ENCODE measurements at places on chromosomes 3 and 15.

GRCh38 chr3:32372213-32372490 is 19.5 kb upstream of the CMTM7 start:
- no peak for DNase-seq

GRCh38 chr15:22979238-22980188 is 655 bp downstream of the CYFIP1 start:
- DNase-seq, result no peak

DNA sequence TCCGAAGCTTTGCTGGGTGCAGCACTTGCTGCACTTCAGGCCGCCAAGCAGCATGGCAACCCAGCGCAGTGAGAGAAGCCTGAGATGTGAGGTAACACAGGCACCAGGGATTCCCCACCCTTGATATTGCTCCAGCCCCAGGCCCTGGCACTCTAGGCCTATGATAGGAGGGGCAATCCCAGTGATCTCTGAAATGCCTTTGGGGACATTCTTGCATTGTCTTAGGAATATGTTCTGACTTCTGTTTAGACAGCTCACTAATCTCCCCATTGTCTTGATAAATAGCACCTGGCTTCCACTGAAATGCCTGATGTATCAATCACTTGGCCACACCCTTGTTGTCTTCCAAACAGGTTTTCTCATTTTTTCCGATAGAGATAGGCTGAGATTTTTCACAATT is 102.8 kb downstream of the SOX14 start:
- no peak for DNase-seq

GRCh38 chr3:129827765-129828164 is 65.7 kb downstream of the TMCC1 start:
- DNase-seq, result no peak

DNA sequence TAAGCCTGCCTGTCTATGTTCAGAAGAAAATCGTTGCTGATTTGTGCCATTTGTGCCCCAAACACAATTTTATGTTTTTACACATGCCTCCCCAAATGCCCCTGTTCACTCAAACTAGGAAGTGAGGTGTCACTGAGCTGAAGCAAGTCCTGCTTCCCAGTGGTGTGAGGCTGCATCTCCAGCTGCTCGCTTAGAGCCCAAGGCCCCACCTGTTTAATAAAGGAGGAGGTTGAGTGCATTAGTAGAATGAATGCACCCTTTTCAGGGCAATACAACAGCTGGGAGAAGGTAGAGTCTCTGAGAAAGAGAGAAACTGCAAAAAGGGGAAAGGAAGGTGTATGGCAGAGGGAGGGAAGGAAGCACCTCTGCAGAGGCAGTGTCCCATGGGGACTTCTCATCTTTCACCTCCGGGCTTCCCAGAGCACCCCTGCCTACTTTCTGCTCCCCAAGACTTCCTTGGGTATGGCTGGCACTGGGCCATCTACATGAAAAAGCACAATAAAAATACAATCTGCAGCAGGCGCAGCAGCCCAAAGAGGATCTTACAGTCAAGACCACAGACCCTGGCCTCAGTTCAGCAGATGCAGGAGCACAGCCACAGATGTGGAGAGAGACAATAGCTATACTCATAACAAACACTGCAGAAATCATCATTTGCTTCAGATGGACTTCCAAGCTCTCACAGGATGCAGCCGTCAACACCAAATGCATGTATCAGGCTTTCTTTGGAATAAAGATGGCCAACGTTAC is 165.9 kb downstream of the POLR2M start:
- DNase-seq, result no peak

- DNase-seq, result no peak
Measured at GRCh38 chr15:40941068-40941527, 12.0 kb downstream of the DLL4 start.

GRCh38 chr3:108036401-108036800 is 54.4 kb downstream of the CD47 start:
- no peak for DNase-seq

DNA sequence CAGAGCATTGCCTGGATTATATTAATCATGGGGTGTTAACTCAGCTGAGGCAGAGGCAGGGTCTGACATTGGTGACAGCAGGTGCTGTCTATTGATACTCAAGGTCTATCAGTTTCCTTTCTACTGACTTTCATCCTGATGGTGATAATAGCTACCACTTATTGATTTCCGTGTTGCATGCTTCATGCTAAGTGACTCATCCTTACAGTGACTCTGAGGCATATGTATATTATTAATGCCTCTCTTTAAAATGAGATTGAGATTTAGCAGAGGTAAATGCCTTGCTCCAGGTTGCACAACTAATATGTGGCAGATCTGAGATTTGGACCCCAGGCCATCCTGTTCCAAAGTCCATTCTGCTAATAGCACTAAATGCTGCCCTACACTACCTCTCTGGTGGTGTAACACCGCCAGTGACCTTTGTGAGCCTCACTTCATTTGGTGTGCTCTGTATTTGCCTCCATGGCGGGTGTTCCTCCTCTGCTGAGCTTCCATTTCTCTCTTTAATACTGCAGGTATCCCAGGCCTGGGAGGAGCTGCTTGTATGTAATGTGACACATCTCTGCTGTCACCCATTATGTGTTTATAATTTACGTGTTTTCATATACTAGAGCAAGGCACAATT is 50.4 kb downstream of the GPR171 start:
- DNase-seq, result no peak

DNA sequence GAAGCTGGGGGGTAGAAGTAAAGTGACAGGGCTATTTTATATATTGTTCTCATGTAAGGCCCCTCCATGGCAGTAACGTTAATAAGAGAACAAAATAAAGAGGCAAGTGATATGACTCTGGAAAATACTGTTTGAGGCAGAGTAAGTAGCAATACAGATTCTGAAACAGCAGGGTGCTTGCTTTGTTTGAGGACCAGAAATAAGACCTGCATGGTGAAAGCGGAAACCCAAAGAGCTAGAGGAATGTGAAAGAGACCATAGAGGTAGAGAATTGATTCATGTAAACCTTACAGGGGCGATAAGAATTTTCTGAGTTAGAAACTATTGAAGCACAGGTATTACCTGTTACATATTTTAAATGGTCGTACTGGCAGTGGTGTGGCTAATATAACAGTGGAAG is 1517.1 kb downstream of the SI start:
- no peak for DNase-seq

DNA sequence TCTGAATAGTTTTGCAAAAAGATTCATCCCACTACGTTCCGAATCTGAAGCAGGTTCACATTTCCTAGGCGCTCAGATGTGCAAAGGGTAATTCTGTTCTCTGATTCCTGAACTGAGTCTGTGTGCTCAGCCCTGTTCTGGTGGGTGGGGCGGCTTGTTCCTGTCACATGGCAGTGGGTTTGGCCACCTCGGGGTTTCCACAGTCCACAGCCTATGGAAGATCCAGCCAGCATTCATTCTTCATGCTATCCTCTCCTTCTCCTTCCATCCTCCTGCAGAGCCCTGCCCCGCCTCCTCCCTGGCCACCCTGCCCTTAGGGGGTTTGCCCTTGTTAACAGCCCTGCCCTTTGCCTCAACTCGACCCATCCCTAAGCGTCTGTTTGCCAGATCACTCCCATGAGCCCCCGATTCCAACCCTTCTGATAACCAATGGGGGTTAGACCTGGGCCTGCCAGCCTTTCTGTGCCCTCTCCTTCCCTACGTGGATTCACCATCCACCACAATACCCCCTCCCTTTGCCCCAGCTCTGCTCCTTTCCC is 31.0 kb downstream of the PRR20G start:
- no peak for DNase-seq

GRCh38 chr15:44435893-44436667 is 8.7 kb downstream of the CTDSPL2 start:
- DNase-seq, result no peak

DNA sequence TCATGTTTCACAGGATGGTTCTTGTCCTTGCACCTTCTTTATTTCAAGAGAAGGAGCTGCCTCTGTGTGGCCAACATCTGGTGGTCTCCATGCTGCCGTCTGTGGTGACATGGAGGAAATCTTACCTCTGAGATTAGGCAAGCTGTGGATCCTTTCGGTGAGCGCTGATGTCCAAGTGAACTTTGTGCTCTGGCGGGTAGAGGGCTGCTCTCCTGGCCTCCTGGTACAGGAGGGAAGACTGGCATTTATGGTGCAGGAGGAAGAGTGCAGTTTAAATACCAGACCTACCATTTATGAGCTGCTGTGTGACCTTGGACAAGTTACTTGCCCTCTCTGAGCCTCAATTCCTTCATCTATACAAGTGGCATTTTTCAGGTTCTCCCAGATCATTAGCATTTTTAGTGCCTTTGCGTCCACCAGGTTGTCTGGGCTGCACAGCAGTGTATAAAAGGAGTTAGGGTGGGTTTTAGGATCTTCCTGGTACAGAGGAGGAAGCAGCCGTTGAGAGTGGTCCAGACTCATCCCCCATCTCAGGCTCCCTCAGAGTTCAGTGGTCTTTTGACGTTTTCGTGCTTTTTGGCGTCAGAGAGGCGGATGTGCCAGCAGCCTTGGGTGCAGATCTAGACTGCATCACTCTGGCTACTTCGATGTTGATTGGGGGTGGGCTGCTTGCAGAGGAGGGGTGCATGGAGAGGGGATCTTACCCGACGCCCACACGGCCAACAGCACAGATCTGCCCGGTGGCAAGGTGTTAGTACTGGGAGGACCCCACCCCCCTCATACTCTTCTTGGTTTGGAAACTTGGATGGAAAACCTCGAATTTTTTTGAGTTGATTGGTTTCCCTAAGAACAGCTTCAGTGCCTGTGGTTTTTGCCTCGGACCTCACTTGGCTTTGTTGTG is 162.2 kb downstream of the ITPR1 start:
- no peak for DNase-seq

- DNase-seq, result no peak
Measured at GRCh38 chr3:81871358-81872155, 110.1 kb upstream of the GBE1 start.

DNA sequence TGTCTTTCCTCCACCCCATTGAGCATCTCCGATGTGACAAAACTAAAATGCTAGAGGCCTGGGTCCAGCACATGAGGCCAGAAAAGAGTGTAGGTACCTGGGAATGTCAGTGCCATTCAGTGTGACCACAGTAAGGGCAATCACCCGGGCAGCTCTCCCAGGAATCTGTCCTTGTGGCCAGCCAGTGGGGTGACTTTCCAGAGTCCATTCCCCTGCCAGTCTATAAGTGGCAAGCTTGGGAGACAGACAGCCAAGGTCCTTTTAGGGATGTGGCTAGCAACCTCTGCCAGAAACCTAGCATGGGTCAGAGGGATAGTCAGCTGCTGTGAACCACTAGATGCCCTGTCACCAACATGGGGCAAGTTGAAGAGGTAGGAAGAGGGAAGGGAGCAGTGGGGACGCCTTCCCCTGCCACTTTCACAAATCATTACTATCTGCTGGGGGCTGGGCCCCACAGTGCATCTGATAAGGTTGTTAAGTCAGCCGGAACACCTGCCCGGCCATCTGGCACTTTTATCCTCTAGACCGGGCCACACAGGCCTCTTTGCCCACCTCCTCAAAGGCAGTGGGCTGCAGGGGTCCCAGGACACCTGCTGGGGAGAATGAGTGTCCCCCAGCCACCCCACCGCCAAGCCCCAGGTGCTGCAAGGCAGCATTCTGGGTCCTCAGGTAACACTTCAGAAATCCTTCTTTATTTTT is 24.8 kb upstream of the DET1 start:
- no peak for DNase-seq

DNA sequence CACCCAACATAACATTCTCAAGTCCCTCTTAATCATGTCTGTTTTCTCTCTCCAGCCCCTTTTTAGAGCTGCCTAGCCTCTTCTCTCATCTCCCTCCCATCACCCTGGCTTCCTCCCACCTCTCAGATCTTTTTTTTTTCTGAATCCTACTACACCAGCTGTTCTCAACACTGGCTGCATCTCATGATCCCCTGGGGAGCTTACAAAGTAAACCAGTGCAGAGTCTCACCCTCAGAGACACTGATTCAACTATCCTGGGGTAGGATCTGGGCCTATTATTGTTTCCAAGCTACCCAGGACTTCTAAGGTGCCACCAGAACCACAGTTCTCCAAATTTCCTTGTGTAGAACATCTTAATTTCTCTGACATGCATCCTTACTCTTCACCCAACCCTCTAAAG is 50.3 kb upstream of the ACAN start:
- DNase-seq, result no peak

GRCh38 chr3:157233923-157234322 is 74.0 kb upstream of the CCNL1 start:
- DNase-seq, result no peak

GRCh38 chr15:70160803-70161565 is 63.3 kb upstream of the TLE3 start:
- peak; percentile 7 for DNase-seq

DNA sequence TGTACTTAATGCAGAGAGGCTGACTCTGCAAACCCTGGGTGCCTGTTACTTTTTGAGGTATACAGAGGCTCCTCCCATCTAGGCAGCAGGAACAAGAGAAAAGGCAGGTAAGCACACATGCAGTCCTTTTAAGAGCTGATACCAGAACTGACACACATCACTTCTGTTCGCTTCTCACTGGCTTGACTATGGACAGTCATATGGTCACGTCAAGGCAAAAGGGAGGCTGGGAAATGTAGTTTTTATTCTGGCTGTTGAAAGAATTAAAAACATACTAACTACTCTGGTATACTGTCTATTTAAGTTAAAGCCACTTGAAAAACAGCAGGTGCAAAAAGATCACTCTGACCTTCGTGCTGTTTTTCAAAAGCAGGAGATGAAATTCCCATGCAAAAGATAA is 218.3 kb downstream of the CTNNB1 start:
- DNase-seq, result no peak

GRCh38 chr3:177830411-177830849 is 633.1 kb upstream of the TBL1XR1 start:
- DNase-seq, result no peak

DNA sequence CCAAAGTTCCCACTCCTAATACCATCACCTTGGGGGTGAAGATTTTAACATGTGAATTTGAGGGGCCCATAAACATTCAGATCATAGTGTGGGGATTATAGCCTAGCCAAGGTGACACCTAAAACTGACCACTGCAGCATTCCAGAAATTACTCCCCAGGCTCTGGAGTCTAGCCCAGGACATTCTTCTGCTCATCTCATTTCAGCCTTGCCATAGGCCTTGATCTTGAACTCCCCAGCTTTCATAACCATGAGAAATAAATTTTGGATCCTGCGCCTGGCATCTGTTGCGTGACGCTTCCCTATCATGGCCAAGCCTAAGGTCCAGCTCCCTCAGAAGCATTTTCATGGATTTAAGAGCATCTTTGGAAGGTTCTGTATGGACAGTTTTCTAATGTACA is 502.9 kb upstream of the THBS1 start:
- DNase-seq, result no peak

DNA sequence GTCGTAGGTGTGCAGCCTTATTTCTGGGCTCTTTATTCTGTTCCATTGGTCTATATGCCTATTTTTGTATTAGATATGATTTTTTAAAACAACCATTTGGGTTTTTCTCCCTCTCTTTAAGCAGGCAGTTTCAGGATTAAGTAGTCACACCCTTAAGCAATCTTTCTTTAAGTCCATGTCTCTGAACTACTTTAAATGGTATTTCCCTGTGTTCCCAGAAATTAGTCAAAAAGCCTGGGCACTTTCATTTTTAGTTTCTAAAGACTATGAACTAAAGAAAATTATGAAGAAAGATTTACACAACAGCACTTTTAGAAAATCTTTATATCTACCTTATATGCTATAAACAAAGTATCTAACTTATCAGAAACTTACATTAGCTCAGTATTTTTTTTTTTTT is 110.3 kb downstream of the FAIM start:
- no peak for DNase-seq
